GM04503 (cell line): ENCODE measurements at places on chromosomes 1 and 21.

GRCh38 chr1:173779936-173780335 lies 44.5 kb upstream of the DARS2 start:
- peak; percentile 0 for DNase-seq

- no peak for DNase-seq
Measured at GRCh38 chr1:155871390-155871789, 12.0 kb downstream of the SYT11 start.

- DNase-seq: no peak
Measured at GRCh38 chr1:18322368-18323032, 158.2 kb upstream of the KLHDC7A start.

DNA sequence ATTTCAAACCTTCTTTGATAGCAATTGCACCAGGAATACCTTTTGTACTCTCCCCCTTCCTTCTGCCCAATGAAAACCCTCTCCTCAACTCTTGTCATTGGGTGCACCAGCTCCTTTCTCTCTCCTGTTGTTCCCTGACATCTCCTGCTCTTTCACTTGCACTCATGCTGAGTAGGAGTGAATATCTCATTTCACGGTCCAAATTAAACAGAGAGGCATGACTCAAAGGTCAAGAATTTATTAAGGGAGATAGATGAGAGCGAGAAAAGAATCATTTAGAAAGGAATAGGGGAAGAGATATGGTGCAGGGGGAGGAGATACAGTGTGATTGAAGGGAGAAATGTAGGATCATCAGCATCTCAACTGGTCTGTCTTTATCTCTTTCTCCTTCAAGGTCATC lies 22.1 kb downstream of the AIM2 start:
- DNase-seq: no peak

DNA sequence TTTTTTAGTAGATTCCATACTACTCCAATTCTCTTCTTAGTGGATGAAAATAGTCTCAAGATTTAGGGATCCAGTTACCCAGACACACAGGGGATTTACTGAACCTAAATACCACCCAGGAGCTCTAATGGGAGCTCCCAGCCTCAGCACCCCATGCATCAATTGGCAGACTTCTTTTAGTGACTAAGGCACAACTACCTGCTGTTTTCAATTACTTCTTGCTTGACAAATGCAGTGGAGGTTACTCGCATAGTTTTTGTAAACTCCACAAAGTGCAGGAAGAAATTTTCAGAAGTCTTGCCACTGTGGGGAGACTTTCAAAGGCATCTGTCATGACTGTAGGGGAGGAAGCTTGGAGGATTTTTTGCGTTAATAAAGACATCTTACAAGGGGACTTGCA lies 35.5 kb upstream of the MAP10 start:
- DNase-seq: no peak

- no peak for DNase-seq
Measured at GRCh38 chr21:44929242-44929798, 8.6 kb upstream of the ITGB2 start.

- DNase-seq: no peak
Measured at GRCh38 chr21:29667651-29668050, 272.1 kb downstream of the GRIK1 start.

DNA sequence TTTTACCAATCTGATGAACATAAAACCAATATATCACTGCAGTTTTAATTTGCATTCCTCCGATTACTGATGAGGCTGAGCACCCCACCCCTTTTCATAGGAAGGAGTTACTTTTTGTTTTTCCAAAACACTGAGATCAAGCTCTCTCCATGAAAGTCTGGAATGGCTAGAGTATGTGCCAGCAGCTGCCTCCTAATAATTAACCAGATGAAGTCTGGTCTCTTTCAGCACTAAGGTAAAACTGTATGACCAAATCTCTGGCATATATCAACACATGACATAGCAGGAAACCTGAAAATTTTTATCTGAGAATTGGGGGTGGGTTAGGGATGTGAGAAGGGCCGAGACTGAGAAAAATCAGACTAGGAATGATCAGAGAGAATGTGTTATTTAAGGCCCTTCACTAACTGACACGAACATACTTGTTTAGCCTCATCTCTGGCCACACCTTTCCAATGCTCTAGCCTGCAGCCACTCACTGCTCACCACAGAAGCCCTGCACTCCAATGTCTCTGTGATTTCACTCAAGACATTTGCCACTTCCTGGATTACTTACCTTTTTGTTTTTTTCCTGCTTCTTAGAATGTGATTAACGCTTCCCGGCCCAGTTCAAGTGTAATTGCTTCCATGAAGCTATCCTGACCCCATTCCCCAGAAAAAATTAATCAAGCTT lies 34.7 kb downstream of the WASF2 start:
- no peak for DNase-seq

- no peak for DNase-seq
Measured at GRCh38 chr1:69252696-69253095, 315.0 kb upstream of the LRRC7 start.

DNA sequence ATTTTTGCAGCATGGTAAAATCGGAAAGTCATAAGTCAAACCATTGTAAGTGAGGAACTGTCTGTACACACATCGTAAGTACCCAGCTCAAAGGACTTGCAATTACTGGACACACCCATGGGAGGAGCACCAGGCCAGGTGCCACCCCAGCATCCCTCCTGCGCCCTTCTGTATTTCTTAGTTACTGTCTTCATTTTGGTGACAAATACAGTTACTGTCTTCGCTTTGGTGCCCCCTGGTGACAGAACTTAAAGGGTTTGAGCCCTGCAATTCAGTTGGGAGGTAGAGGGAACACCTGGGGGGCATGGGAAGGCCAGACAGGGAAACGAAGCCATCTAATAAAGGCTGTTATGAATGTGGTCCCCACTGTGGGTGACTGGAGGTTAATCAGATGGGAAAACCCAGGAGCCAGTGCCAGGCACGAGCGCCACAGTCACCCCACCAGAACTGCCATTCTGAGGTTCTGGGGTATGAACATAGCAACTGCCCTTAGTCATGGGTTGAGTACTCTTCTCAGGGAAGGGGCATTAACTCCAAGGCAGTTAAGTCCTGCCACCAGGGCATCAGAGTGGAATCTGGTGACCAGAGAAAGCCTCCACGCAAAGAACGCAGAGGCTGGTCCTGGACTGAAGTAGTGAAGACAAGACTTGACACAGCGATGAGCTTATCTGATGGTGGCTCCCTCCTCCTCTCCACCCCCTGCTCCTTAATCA lies 612.9 kb downstream of the PTPRU start:
- DNase-seq: no peak

- no peak for DNase-seq
Measured at GRCh38 chr1:21590126-21590880, 78.9 kb downstream of the RAP1GAP start.

DNA sequence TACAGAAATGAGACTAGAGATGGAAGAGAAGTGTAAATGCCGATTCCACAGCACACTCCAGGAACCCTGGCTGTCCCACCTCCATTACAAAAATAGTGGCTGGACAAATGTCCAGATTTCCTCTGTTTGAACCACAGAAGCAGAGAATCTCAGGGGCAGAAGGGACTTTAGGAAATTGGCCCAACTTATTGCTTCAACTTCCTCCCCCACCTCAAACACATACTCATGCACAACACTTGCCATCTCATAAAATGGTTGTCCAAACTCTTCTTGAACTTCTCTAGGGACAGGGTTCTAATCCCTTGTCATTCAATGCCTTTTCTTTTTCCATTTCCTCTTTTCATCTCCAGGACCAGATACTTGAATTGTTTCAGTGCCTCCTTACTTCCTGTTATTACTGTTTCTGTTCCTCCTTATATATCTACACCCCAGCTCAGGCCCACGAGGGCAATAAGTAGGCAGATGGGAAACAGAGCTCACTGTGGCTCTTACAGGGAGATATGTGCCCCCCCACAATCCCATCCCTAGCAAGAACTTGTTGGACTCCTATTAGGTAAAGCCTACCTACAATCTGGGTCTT lies 8.5 kb upstream of the B4GALT3 start:
- no peak for DNase-seq
